HFFc6 (cell line): ENCODE measurements at places on chromosomes 2 and 18. TPM values are rescaled to one million over a fixed set of nuclear protein-coding genes. Genes with fewer than 3 reads are reported as not detected.

DNA sequence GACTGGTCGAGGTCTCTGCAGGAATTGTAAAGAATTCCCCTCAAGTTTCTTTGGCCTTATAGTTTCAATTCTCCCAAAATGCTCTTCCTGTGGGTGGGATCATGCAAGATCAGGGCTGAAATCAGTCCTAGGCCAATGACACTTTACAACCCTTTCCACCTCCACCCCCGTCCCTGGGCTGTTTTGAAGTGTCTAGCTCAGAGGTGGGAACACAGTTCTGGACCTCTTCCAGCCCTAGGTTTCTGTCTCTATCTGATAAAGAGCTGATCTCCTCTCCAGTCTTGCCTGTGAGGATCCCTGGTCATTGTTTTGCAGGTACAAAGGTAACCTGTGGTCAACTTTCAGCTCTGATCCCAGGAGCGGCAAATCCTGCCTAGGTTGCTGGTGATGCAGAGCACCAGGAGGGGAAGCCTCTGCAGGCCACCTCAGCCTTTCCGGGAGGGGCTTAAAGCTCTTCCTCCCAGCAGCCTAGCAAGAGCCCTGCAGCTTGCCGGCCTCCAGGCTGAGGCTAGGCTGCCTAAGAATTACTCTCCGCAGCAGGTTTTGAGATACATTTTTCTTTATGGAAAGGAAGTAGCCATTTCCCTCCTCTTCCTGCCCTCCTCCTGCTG is 69.8 kb upstream of the WIPF1 start:
- DNase-seq, result no peak

GRCh38 chr2:18598848-18599484 is 9.6 kb upstream of the NT5C1B start:
- DNase-seq, result no peak

The GNAL gene
- 0.14 to 0.20 TPM (median 0.19 TPM) in 3 replicates for total RNA-seq

The PPP1R1C gene
- 0.63 TPM in 1 of 3 replicates, not detected in the others for total RNA-seq

DNA sequence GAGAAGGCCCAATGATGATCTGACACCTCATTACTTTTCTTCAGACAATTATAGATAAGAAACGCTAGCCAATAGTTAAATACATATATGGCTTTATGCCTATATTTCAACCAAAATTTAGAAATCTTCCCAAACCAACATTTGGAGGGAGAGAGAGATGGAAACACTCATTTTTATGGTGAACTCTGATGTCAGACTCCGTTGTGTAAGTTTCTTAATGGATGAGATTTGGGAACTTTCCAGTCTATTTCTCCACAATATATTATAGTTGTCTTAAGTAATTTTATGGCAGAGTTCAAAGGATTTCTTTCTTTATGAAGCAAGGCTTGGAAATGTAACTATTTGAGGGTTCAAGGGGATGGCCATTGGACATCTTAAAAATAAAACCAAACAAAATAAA is 407.0 kb downstream of the DCC start:
- DNase-seq, result no peak

The SLC4A5 gene
- 0.06 to 0.40 TPM in 2 of 3 replicates, not detected in the other for total RNA-seq

- DNase-seq, result no peak
Observed at GRCh38 chr2:10359246-10359645, 56.5 kb downstream of the HPCAL1 start.

DNA sequence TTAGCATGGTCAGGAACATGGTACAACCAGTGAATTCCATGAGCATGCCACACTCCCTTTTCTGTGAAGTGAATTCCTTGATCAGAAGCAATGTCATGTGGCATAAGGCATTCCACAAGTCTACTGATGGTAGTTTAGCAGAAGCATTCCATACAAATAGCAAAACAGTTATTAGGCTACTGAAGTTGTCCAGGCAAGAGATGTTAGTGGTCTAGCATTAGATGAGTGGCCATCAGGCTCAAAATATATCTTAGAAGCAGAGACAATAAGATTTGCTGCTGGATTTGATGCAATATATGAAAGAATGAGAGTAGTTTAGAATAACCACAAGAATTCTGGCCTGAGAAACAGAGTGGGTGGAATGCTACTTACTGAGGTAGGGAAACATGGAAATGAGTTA is 355.3 kb upstream of the NRXN1 start:
- peak; percentile 36 for DNase-seq

The ATP6V1C2 gene
- total RNA-seq, result not detected in 3 replicates

DNA sequence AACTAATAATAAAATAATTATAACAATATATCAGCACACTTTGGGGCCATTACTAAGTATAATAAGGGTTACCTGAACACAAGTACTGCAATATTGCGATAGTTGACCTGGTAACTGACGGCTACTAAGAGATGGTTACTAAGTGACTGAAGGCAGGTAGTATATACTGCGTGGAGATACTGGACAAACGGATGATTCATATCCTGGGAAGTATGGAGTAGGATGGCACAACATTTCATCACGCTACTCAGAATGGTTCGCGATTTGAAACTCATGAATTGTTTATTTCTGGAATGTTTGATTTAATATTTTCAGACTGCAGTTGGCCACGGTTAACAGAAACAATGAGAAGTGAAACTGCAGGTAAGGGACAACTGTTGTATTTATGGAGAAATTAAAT is 39.5 kb upstream of the FLACC1 start:
- no peak for DNase-seq

- DNase-seq, result no peak
Observed at GRCh38 chr18:48665654-48666053, 126.8 kb downstream of the CTIF start.

DNA sequence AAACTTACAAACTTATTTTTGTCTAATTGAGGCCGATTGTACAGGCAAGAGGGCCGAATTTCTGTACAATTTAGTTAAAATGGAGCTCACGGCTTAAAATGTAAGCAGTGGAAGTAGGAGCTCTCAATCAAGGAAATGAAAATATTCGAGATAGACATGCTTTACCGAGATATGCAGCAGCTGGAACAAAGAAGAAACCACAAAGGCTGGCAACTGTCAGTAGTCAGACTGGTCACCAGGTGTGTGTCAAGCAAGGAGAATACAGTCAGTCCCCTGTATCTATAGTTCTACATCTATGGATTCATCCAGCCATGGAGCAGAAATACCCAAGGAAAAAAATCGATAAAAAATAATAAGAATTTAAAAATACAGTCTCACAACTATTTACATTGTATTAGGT is 122.6 kb downstream of the WDSUB1 start:
- DNase-seq, result no peak

The UGT1A10 gene
- total RNA-seq, result not detected in 3 replicates

DNA sequence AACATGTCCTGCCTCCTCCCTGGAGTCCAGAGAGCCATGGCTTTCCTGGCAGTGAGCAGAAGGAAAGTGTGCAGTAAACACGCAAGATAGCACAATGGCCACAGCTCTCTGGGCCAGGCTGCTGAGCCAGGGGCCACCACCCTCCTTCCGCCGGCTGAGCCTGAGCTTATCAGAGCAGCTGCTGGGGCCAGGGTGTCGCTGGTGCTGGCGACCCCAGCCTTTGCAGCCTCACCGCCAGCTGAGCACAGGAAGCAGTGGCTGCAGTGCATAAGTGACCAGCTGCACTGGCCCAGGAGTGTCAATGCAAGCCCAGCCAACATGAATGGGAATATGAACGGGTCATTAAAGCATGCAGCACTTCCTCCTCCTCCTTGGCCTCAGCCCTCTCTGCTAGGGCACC is 172.0 kb downstream of the ZFP36L2 start:
- DNase-seq, result no peak

DNA sequence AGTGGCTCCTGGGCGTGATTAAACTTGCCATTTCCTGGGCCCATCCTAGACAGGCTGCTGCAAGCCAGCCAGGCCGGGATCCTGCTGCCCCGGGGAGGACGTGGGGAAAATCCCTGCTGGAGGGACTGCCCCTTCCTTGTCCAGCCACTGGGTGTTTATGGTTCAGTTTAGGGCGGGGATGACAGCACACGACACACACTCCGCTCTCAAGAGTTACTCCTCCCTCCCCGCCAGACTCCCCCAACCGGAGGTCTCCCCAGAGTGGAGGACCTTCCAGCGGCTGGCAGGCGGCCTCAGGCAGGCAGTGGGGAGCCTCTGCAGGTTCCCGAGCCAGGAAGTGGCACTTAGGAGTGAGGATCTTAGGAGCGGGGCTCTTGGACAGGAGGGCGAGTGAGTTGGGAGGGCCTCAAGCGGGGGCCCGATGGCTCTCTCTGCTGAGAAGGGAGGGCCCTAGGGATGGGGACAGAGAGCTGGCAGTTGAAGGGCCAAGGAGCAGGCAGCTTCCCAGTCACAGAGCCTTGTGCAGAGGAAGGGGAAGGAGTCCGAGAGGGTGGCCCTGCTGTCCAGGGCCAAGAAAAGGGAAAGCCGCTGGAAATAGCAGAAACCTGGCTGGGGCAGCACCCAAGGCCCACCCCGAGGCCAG is 5.7 kb upstream of the GPR35 start:
- no peak for DNase-seq

DNA sequence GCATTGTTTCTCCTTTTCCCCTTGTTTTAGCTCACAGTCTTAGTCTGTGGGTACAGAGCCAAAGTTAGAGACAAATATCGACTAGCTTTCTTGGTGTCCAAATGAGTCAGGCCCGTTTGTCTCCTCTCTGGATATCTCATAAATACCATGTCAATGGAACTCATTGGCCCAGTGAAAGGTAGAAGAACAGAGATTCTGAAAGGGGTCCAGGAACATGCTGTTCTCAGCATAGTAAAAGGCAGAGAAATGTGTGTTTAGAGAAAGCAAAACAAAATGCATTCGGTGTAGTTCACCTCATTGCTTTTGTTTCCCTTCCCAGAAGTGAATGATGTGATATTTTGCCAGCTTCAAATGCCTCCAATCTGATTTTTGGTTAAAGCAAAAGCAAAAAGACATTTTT is 238.6 kb upstream of the SLC8A1 start:
- DNase-seq, result no peak

DNA sequence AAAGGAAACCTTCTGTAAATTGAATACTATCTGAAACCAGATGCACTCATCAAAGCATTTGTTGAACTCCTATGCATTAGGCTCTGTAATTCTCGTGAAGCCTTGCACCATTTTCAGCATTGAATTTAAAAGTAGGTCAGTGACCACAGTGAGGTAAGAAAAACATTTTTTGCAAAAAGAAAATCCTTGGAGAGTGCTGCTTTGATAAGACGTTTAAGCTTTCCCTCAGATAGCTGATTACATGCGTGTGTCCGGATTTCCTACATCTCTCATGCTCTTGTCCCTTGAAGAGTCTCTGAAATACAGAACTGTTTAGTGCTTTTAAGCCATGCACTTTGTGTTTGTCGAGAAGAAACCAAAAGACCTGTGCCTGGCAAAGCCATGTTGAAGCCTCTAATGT is 113.6 kb downstream of the FMNL2 start:
- DNase-seq, result no peak

The FAP gene
- total RNA-seq, result 64.1 to 101 TPM (median 64.5 TPM) in 3 replicates

DNA sequence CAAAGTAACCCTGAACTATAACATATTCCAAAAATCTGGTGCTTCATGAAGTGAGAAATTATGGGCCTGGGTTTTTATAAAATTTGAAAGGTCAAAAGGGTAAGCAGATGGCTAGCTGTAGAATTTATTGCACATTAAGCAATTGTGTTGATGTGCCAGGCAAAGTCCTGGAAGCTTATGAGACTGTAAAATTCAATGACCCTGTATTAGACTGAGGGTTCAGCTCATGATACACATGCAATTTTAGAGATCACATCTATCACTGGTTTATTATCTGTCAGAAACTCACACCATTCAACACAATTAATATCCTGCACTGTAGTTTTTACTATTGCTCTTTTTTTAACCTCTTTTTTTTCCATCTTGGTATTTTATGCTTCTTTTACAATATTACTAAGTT is 1162.6 kb upstream of the SLC39A10 start:
- DNase-seq, result no peak

- DNase-seq, result no peak
Observed at GRCh38 chr2:144259332-144259731, 260.6 kb downstream of the ZEB2 start.

- no peak for DNase-seq
Observed at GRCh38 chr2:176626796-176627195, 357.6 kb downstream of the MTX2 start.

The G6PC2 gene
- total RNA-seq, result not detected in 2 replicates

The MGAT4A gene
- total RNA-seq, result not detected in 3 replicates

- no peak for DNase-seq
Observed at GRCh38 chr2:96580771-96581170, 44.2 kb downstream of the ARID5A start.

- DNase-seq, result no peak
Observed at GRCh38 chr2:229486673-229487072, 215.6 kb upstream of the PID1 start.

GRCh38 chr2:190707726-190708125 is 58.8 kb downstream of the NAB1 start:
- no peak for DNase-seq

DNA sequence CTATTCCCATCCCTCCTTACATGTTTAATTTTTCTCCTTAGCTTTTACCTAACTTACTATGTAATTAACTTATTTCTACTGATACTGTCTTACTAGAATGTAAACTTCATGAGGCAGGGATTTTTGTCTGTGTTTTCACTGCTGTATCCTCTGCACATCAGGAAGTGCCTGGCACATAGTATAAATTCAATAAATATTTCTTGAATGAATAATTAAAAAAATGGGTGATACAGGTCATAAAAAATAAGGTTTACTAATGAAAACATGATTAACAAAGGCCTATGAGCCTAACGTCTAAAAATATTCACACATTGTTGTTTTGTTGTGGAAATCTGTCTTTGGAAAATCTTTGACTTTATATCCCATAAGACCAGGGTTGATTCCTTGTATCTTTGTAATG is 4.5 kb downstream of the RBKS start:
- no peak for DNase-seq

The ASPRV1 gene
- total RNA-seq, result 0.33 TPM in 1 of 3 replicates, not detected in the others

DNA sequence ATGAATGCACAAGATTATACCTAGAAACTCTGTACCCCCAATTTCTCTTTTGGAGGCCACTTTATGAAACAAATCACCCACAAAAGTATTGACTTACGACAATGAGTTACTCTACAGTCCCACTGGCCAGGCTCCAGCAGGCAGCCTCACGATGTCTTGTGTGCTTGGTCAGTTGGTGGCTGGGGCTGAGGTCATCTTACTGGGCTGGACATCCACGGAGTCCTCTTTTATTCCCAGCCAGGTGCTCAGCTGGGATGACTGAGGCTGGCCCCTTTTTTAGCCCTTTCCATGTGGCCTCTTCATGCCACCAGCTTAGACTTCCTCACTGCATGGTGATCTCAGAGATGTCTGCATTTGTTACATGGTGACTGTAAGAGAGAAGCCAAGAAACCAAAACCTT is 8.9 kb upstream of the ID2 start:
- DNase-seq, result no peak

The DYSF gene
- total RNA-seq, result 0.09 to 0.57 TPM (median 0.11 TPM) in 3 replicates

DNA sequence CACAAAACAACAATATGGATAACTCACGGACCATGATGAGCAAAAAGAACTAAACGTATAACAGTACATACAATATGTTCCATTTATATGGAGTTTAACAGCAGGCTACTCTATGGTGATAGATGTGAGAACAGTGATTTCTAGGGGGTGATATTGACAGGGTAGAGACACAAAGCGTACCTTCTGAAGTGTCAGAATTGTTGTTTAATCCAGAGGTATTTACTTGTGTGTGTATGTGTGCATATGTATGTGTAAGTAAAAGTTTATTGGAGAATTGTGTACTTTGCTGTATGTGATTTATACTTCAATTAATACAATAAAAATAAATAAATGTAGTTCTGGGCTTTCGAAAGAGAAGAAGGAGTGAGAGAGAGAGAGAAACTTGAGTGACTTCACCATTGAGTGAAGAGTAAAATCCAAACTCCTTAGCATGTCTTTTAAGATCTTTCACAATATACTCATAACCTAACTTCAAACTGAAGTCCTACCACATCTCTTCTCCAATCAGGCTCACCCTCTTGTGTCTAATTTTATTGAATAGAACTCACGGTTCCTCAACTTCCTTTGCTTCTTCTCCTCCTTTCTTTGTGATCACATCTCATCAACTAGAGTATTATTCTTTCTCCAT is 126.0 kb upstream of the KLF7 start:
- no peak for DNase-seq

The LPIN1 gene
- total RNA-seq, result 17.5 and 22.5 TPM in 2 replicates

The C2orf66 gene
- not detected in 3 replicates for total RNA-seq

The MAP3K20 gene
- 129 to 134 TPM (median 132 TPM) in 3 replicates for total RNA-seq
